ENCODE measurements at places on chromosomes 13 and 19.

DNA sequence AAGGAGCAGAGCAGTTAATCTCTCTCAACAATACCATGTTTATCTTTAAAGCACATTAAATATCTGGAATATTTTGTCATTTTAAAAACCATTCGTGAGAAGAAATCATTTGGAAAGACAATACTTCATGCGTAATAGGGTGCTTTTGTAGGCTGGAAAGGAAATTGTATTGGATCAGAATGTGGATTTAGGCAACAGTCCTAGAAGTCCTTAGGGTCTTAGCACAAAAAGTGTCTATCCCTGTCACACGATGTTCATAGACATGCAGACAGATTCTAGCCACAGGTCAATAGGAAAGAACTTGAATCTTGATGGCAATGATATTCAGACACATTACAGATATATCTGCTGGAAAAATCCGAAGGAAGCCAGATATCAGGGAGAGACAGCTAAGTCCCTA is 156.0 kb downstream of the KCTD12 start:
- DNase-seq = no peak

GRCh38 chr19:34418300-34418699 is 9.9 kb upstream of the UBA2 start:
- DNase-seq = no peak

GRCh38 chr19:1069009-1069779 is 2.2 kb downstream of the ARHGAP45 start:
- no peak for DNase-seq

DNA sequence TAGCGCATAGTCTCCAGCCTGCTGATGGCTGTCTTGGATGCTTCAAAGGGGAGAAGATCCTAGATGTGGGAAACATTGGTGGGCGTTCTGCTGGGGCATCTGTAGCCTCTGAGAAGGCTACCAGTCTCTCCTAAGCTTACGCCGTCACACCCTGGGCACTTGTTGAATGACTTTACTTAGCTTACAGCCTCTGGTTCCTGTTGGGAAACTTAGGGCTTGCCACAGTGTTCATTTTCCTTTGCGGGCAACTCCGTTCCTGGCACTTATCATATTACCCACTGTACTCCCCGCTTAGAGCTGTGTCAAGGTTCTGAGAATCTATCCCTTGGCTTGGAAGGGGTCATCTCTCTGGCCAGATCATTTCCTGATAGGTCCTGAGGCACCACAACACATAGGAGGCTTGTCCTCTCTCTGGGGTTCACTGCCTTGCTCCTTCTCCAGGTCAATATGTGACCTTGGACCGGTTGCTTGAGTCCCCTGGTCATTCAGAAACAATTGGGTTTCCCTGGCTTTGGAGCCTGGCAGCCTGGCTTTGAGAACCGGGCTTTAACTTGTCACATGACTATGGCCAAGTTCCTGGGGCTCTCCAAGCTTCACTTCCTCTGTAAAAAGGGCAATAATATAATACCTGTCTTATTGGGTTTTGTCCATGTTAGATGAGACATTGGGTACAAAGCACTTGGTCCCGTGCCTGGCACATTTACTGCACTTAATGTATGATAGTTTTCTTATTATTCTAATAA is 20.5 kb upstream of the ALOX5AP start:
- no peak for DNase-seq

DNA sequence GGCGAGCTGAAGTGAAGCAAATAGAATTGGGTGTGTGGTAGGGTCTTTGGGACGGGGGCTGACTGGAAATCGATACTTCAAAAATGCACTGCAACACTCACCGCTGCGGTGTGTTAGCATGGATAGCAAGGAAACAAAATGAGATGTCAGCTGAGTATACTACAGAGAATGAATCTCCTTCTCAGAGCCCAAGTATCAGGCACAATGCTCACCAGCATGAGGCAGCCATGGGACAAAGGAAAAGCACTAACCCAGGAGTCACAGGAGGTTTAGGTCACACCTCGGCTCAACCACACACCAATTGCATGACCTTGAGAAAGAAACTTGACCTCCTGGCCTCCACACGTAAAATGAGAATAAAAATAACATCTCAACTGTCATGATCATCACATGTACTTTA is 74.0 kb downstream of the FAM216B start:
- DNase-seq = no peak

- DNase-seq = no peak
These were observed 20.4 kb downstream of the LMTK3 start for GRCh38 chr19:48490981-48491792.

DNA sequence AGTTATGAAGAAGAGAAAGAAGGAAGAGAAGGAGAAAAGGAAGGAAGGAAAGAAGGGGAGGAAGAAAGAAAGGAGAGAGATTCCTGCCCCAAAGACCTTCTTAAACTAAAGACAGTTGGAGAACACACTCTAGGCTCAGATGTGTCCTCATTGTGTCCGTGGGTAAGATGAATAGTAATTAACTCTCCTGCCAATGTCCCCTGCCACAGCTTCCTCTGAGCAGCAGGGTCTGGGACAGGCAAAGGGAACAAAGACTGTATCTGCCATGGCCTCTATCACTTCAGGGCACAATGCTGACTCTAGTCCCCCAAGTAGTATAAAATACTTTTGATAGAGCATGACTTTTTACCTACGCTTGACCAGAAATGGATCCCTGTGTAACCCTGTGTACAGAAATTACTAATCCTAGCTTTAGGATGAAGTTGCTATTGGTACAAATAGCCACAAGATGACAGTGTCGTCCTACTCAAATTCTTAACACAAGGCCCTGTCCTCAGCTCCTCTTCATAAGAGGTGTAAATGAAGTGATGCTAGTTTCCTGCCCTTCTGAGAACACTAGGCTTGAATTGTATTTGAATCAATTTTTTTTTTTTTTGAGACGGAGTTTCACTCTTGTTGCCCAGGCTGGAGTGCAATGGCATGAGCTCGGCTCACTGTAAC is 186.2 kb upstream of the GPR12 start:
- no peak for DNase-seq

DNA sequence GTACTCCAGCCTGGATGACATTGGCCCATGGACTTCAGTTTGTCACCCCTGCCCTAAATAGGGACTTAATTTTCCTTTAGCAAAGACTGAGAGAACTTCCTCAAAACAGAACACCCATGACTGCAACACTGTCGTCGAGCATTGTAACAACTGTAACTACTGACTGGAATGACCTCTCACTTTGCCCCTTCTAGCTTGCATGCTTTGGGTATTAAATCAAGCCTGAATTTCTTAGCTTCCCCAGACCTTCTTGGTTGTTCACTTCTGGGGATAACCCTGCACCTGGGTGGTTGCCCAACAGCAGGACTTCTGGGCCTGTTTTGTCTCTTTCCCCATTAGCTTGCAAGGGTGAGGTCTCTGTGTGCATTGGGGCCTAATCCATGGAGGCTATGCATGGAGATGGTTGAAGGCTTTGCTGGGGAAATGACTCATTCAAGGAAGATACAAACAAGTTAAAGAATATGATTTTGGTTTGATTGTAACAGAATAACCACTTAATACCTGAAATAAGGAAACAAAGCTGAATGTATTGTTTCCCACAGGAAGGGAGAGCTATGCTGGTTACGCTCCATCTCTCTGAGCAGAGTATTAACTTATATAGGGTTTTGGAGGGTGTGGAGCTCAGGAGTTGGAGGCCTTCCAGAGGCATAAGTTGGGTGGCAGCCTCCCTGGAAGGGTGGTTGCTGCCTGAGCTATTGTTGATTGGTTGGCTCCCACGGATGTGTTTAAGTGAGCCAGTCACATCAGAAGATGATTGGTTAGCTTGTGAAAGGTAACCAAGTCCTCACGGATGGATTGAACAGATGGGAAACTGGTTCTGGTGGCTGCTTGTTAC is 34.7 kb upstream of the UBAC2 start:
- DNase-seq = no peak

DNA sequence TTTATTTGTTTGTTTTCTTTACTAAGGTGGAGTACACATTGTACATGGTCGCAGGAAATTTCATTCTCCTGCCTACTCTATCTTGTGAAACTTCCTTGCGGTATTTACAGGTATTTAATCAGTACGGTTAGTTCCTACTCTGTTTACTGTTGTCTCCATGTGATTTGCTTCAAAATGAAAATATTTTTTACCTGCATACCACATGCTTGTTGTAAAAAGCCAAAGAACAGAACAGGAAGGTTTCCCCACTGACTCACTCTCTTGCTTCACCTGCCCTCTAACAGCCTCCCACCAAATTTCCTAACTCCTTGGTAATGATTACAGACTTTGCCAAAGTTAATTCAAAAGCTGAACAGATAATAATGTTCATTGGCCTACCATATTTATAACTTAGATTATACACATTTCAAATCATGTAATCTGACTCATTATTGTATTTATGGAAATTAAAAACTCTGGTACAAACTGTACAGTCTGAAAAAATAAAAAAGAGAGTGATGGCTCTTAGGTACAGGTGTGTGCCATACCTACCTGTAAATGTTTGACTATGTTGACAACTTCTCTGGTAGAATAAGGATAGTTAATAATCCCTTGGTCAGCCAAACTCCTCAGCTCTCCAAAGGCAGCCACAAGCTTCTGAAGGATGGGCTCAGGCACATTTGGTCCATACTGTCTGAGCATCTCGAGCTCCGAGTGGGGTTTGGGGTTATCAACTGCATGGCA is 239.9 kb downstream of the VWA8 start:
- no peak for DNase-seq

GRCh38 chr13:91058066-91058465 is 289.4 kb upstream of the MIR17HG start:
- no peak for DNase-seq

DNA sequence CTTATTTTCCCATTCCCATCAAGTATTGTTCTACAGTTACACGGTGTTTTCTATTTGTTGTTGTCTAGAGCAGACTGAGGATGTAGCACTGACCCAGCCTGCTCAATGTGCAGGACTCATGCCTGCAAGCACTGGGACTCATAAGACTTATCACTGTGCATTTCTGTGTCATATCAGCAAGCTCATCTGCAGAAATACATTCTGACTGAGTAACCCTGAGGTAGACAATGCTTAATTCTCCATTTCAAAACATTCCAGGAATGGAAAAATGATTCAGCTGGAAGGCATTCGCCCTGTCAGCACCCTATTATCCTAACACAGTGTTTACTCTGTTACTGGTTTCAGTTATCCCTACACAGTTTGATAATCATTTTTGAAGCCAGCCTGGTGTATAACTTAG is 2506.4 kb downstream of the PCDH9 start:
- no peak for DNase-seq

GRCh38 chr13:79287939-79288795 is 117.9 kb downstream of the RBM26 start:
- DNase-seq = peak; percentile 23

GRCh38 chr13:110234532-110234931 is 72.4 kb downstream of the COL4A1 start:
- no peak for DNase-seq

DNA sequence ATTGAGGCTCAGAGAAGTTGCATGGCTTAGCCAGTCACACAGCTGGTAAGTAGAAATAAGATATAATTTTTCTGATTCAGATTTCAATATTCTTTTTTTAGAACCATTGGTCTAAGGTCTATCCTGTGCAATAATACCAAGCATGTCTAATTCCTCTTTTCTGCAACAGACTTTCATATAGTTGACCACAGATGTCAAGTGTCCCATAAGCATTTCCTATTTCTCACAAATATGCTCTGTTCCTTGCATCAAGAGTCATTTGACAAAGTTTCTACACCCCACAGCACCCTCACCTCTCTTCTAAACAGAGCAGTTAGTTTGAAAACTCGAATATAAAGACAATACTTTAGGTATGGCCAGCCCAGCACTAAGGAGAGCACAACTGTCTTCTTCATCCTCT is 26.8 kb upstream of the SACS start:
- DNase-seq = no peak
